ENCODE measurements at places on chromosomes 5 and 9. TPM values are rescaled to one million over a fixed set of nuclear protein-coding genes. Genes with fewer than 3 reads are reported as not detected.

Gene FRRS1L
- not detected for total RNA-seq

Gene TNFSF15
- total RNA-seq: 5.6 TPM

GRCh38 chr5:80941496-80941895, 18.7 kb upstream of the RASGRF2 start:
- no peak for DNase-seq

- no peak for DNase-seq
Measured at GRCh38 chr5:170195961-170196360, 36.8 kb upstream of the C5orf58 start.

GRCh38 chr9:18857334-18857733, 175.7 kb downstream of the SAXO1 start:
- DNase-seq: no peak

GRCh38 chr9:133534346-133535291, at the start of gene ADAMTSL2:
Gene ADAMTSL2, plus strand, starts transcription at chr9:133534704. Its CDS starts 2,009 bp downstream, at chr9:133536713.
- DNase-seq: peak; percentile 77

- no peak for DNase-seq
Measured at GRCh38 chr5:42886635-42887034, 74.9 kb upstream of the SELENOP start.

GRCh38 chr9:123267481-123268198, 746 bp downstream of the STRBP start:
- no peak for DNase-seq

DNA sequence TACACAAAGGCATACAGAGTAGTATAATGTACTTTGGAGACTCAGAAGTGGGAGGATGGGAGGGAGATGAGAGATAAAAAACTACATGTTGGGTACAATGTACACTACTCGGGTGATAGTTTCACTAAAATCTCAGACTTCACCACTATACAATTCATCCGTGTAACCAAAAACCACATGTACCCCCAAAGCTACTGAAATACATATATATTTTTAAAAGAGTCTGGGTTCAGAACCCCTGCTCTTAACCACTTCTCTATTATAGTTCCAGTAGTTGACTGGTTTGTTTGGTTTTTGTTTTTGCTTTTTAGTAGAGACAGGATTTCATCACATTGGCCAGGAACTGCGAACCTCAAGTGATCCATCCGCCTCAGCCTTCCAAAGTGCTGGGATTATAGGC, 22.6 kb downstream of the SGTB start:
- no peak for DNase-seq

GRCh38 chr5:23523031-23523430, 15.6 kb downstream of the PRDM9 start:
- DNase-seq: no peak
